ENCODE measurements at places on chromosomes 7 and 10.

GRCh38 chr7:131797841-131798240 is 241.4 kb upstream of the PODXL start:
- DNase-seq: no peak

- DNase-seq: no peak
Measured at GRCh38 chr7:145431834-145432233, 596.0 kb upstream of the TPK1 start.

GRCh38 chr7:154775681-154776080 is 227.2 kb downstream of the PAXIP1 start:
- no peak for DNase-seq

DNA sequence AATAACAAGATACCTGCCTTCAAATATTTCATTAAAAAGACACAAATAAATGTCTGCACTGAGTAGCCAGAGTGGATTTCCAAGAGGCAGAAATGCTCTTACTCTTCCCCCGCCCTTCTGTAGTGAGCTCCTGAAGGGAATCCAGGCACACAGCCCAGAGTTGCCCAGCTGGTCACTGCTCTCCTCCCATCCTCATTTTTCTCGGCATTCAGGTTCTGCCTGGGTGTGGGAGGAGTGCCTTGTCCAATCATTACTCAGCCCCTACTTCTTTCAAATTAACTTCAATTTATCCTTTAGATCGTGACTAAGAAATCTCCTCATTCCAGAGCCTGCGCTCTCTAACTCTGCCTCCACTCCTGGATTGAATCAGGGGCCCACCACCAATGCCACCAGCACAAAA is 12.2 kb downstream of the CCDC6 start:
- DNase-seq: peak; percentile 97

- DNase-seq: no peak
Measured at GRCh38 chr10:31678575-31679516, 249.8 kb downstream of the ARHGAP12 start.
